RWPE2 (cell line): ENCODE measurements at places on chromosomes 12 and 14.

DNA sequence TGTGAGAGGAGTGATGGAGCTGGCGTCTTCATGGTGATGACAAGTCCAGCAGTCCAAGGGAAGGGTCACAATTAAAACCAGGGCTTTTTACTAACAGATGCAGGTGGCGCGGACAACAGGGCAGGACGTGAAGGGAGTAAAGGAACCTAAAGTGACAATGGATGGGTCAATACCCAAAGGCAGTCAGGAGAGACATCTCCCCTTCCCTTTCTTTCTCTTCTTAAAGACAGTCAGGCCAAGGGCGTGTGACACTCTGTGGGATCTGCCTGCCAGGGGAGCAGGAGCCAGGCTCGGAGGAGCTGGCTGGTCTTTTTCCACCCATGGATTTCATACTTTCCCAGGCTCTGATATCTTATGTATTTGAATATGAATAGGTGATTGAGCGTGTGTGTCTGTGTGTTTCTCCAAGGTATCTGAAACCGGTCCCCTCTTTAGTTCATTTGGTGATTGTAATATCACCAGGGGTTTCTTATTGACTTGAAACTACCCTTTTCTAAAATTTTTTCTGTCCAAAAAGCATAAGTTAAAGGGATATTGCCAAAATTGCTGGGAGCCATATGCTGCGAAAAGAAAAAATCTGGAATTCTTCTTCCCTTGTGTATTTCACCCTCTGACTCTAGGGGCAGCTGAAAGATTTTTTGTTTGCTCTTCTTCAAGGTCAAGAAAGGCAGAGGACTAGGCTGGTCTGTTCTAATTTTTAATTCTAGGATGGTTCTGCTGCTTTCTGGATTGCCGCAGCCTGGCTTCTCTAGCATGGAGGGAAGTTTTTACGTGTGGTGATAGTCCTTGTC, 61.8 kb downstream of the FBXL14 start:
- DNase-seq = peak; percentile 30

DNA sequence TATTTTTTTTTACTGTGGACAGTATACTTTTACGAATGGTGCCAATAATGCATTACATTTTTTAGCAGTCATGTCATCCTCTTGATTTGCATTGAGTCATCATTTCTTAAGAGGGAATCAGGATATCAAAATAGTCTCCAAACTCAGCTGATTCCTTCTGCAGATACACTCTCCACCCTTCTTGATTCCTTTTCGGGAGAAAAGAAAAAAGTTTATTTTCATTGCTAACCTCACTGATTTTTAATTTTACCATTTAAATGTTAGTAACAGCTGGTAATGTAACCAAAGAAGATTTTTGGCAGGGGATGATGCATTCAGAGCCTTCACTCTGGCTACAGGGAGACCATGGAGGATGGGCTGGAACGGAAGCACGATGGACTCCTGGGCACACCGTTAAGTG, 47.5 kb downstream of the MRPL42 start:
- no peak for DNase-seq

GRCh38 chr14:49619730-49620129, 696 bp downstream of the RPL36AL start:
- DNase-seq = no peak

GRCh38 chr14:76205708-76206107, 54.0 kb downstream of the GPATCH2L start:
- DNase-seq = no peak

- DNase-seq = no peak
Observed at GRCh38 chr12:6459004-6459337, 7.1 kb downstream of the TAPBPL start.

GRCh38 chr12:100365411-100365810, 8.5 kb downstream of the SLC17A8 start:
- no peak for DNase-seq

DNA sequence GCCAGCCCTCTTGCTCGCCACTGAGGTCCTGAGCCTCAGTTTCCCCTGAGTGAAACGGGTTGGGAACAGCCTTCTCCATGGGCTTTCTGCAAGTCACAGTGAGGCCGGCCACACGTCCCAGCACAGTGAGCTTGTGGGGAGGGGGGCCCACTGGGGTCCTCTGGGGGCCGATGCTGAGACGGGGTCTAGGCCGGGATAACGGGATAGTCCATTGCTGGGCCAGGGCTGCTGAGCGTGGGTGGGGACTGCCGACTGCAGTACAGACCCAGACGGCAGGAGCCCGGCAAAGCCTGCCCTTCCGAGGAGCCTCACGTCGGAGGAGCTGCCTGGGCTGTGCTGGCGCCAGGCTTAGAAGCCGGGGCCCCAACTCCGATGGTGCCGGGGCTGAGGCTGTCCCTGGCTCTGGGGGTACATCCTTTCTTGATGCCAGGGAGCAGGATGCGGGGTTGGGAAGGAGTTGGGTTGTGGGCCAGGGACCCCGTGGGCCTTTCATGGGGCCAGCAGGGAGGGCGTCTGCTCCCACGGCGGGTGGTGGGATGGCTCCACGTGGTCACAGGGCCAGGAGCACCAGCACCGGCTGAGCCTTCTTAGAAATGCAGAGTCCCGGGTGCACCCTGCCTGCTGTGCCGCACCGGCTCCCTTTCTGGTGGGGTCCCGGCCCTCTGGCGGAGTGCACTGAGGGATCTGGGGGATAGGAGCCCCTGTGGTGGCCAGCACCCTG, 24.2 kb downstream of the NOC4L start:
- peak; percentile 44 for DNase-seq

GRCh38 chr12:78725951-78726580, 138.5 kb upstream of the SYT1 start:
- no peak for DNase-seq

GRCh38 chr12:64171715-64172114, 50.4 kb downstream of the KICS2 start:
- DNase-seq = no peak

DNA sequence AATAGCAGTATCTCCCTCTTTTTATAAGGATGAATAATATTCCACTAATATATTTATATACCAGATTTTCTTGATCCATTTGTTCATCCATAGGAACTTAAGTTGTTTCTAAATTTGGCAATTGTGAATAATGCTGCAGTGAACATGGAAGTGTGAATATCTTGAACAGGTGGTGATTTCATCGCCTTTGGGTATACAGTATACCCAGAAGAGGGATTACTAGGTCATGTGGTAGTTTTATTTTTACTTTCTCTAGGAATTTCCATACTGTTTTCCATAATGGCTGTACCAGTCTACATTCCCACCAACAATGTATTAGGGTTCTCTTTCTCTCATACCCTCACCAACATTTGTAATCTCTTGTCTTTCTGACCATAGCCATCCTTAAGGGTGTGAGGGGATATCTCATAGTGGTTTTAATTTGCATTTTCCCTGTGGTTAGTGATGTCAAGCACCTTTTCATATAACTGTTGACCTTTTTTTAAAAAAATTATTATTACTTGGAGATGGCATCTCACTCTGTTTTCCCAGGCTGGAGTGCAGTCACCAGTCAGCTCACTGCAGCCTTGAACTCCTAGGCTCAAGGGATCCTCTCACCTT, 20.5 kb downstream of the PPHLN1 start:
- no peak for DNase-seq

GRCh38 chr14:23379366-23380196, 2.7 kb downstream of the CMTM5 start:
- DNase-seq = peak; percentile 78

DNA sequence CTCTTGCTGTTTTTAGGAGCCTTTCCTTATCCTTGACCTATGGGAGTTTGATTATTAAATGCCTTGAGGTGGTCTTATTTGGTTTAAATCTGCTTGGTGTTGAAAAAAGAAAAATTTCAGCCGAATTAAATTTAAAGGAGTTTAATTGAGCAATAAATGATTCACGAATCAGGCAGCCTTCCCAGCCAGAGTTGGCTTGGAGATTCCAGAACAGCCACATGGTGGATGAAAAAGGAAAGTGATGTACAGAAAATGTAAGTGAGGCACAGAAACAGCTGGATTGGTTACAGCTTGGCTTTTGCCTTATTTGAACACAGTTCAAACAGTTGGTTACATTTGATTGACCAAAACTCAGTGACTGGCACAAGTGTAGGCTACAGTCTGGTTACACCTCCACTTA, 69.7 kb downstream of the WASHC3 start:
- no peak for DNase-seq

GRCh38 chr12:50986966-50987737, 34.8 kb downstream of the HIGD1C start:
- no peak for DNase-seq

DNA sequence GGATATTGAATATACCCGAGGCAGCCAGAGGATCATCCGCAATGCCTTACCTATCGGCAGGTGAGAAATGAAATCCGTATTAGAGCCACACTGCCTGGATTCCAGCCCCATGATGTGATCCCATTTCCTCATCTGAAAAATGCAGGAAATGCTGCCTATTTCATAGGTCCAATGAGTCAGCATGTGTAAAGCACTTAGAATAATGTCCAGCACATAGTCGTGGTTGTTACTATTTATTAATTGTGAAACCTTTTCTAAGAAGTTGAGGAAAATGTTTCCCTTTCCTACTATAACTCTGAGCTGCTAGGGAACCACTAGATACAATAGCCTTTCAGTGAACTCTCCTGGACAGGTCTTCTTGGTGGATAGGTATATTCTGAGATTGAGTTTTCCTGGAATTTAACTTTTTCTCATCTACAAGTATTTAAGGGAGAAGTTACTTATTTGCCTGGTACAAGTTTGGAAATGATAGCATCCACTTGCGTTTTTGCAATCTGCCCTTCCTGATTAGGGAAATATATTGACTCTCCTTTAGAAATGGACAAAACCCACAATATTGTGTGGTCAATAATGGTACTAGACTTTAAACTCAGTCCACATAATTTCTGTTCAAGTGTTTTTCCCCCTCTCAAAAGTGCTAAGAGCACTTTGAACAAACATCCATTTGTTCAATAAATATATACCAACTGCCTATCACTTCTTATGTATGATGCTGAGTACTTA, 12.2 kb downstream of the POLR3B start:
- DNase-seq = no peak

- DNase-seq = peak; percentile 78
Observed at GRCh38 chr12:121717041-121717699, 4.6 kb downstream of the TMEM120B start.

DNA sequence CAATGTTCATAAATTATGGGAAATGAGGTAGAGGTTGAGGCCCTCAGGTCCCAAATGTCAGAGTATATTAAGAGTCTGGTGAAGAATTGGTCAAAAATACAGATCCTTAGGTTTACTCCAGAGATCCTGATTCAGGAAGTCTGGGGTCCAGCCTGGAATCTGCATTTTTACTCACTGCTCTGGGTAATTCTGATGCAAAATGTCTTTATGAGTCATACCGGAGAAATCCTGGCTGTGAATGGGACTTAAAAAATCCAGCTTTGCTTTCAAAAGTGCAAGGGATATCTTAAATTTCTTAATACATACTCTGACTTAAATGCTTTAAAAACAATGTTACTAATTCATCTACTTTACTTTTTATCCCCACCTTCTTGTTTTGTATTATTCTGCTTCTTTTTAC, 74.5 kb downstream of the FERMT2 start:
- DNase-seq = no peak

DNA sequence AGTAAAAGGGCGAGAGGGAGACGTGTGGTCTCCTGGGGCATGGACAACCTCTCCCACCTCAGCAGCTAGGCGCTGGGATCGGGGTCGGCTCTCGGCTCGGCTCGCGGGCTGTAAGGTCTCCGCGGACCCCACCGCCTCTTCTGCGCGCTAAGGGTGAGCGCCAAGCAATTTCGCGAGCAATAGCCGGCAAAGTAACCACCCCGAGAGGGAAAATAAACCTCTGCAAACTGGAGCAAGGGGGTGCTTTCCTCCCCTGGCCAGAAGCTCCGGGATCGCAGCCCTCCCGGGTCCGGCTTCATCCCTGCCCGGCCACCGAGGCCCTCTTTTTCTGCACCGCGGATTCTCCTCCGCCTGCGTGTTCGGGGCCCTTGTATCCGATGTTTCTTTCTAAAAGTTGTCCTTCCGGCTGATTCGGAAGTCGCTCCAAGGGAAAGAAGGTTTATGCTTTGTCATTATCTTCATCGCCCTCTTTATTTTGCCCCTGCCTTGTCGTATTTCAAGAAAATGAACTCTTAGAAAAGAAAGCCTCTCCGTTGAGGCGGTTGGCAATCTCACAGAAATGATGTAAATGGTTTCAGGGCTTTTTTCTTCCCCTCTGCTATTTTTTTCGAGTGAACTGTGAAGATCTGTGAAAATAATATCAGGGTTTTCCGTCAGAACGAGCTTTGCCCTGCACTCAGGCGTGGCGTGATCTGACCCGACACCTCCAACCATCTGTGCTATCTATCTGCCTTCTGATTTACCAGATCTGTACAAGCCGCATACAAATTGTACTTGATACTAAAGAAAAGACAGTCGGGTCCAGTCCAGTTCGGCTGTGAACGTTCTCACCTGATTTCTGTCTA, 1.7 kb upstream of the SIX6 start:
- no peak for DNase-seq

- no peak for DNase-seq
Observed at GRCh38 chr12:47773858-47774580, 981 bp downstream of the SLC48A1 start.

GRCh38 chr14:80620434-80620833, 321.1 kb downstream of the CEP128 start:
- no peak for DNase-seq

DNA sequence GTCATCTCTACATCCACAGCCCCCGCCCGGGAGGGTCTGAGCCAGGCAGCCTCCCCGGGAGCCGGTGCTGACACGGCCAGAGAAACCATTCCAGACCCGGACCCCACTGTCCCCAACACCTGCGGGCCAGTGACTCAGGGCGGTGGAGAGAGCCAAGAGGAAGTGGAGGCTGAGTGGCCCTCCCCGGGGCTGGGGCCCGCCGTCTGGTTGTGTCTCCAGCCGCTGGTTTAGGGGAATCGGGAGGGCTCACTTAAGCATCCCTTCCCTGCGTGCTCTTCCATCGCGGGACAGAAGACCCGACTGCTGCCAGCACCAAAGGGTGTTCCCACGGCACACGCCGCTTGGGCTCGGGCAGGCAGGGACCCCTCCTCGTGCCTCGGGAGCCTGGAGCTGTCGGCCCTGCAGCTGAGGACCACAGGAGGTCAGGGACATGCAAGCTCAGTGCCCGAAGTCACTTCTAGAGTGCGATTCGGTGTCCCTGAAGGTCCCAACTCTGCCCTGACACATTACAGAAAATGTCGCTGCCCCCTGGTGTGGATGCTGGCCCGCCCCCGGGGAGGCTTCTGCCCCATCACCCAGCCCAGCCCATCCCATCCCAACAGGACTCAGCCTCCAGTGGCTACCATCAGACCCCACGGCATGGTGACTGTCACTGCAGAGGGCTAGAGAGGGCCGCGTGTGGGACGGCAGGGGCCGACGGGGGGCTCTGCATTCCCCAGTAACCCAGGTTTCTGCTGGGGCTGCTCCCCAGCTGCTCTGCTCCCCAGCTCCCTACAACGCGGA, 50.8 kb downstream of the GALNT9 start:
- DNase-seq = no peak

DNA sequence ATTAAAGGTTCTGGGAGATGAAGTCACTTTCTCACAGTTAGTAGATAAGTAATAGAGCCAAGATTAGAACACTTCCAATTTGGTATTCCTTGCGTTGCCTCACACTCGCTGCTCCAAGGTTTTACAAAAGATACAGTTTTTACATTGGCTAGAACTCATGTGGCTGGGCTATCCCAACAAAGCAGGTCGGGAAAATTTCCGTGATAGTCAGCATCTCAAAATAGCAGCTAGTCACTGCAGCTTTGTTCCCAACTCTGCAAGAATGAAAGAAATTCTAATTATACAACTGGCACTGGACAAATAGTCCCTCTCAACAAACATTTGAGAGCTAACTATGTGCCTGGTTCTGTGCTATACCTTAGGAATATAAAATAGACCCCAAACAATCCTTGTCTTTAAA, 24.6 kb upstream of the PPP1R12A start:
- DNase-seq = no peak
